Left renal pelvis (tissue), 4 donors: ENCODE measurements at places on chromosomes 4 and X. TPM values are rescaled to one million over a fixed set of nuclear protein-coding genes. Genes with fewer than 3 reads are reported as not detected.
A peak's percentile ranks its signal among the peaks of the same experiment; 100 is the strongest.

DNA sequence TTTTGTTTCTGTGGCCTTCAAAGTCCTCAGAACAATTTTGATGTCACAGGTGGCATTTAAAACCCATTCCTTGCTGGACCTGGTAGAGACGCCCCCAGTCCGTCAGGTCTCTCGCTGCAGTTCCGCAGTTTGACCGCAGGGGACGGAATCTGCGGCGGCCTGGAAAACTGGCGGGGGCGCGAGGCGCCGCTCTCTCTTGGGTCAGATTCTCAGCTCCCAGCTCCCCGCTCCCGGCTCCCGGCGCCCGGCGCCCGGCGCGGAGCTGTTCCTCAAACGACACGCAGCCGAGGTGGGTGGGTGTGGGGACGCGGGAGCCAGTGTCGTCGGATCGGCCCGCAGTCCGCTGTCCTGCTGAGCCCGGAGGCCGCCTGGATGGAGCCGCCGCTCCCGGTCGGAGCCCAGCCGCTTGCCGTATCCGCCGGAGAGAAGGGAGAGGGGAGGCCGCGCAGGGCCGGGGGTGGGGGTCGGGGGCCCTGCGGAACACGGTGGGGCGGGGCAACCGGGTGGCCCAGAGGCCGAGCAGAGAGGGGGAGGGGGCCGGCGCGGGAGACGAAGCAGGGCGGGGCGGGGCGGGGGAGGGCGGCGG lies at the start of gene OCRL:
OCRL (plus strand) TSS at position 192 of the 586 bp plus-strand sequence; CDS start at position 373, 181 bp downstream.
- peak; percentile 32 for DNase-seq

The ZGRF1 gene
- 15.8 TPM for polyA plus RNA-seq

DNA sequence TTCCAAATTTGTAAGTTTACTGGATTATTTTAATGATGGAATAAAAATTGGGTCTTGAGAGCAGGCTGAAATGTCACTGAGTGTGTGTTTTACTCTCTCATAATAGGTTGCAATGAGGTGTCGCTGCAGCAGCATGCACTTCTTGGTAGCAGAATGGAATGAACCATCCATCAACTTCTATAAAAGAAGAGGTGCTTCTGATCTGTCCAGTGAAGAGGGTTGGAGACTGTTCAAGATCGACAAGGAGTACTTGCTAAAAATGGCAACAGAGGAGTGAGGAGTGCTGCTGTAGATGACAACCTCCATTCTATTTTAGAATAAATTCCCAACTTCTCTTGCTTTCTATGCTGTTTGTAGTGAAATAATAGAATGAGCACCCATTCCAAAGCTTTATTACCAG lies 2.6 kb downstream of the SAT1 start:
- DNase-seq, result no peak

The CCDC160 gene
- polyA plus RNA-seq, result 11.8 TPM

DNA sequence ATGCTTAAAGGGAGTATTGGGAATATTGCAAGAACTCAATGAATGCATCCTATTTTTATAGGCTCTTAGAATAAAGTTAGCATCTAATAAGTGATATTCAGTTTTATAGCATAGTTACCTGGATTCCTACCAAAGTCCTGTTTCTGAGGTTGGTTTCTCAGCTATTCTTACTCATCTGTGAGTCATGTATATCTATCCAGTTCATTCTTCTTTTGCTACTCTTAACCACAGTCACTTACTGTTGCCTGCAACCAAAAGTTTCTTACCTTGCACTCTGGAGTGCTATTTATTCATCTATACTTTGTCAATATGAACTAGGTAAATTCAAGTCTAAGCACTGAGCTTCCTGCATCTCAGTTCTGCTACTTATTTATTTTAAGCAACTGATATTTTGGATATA lies 322.5 kb downstream of the HS3ST1 start:
- no peak for DNase-seq

The TGIF2LX gene
- polyA plus RNA-seq, result not detected
